Activated gamma-delta T cell treated with Interleukin-2 at 50 U/mL for 16 hours (primary cell): ENCODE measurements at places on chromosomes 12 and 14.

- DNase-seq: no peak
These were observed 68.3 kb upstream of the CPM start for GRCh38 chr12:69001251-69001650.

GRCh38 chr12:40469736-40470135 is 222.5 kb upstream of the CNTN1 start:
- no peak for DNase-seq

GRCh38 chr12:15679151-15679550 is 110.0 kb downstream of the EPS8 start:
- no peak for DNase-seq

GRCh38 chr12:57134949-57135348 is 6.7 kb downstream of the LRP1 start:
- DNase-seq: no peak

DNA sequence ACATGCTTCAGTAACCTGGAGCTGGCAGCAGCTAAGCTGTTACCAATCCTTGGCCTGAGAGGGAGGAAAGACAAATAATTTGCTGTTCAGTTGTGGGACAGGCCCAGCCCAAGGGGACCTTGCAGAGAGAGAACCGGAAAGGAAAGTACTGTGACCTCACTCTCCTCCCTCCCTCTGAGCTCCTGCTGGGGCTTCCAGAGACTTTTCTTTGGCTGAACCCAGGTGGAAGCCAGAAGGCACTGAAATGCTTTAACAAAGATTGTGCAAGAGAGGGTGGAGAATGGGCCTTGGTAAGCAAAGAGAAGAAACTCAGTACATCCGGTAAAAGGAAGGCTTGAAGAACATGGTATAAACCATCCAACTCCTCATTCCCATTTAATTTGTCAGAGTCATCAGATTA is 457.1 kb downstream of the GLT1D1 start:
- DNase-seq: no peak

DNA sequence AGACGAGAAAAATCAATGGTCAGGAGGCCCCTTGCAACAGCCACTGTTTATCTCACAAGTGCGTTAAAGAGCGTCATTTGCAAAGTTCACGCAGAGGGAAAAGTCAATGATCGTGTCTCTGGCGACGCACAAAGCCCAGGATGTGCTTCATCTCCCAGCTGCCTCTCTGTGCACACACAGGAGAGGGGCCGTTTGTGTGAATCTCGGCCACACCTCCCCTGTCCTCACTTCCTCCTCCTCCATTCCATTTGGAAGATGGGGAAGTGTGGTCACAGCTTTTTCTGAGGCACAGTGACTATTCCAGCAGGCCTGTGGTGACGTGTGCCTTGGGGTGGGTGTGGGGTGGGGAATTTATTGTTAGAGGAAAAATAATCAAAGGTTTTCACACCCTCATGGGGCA is 90.4 kb downstream of the RBM19 start:
- no peak for DNase-seq

- peak; percentile 95 for DNase-seq
These were observed 6.1 kb upstream of the FOXJ2 start for GRCh38 chr12:8026291-8026900.

DNA sequence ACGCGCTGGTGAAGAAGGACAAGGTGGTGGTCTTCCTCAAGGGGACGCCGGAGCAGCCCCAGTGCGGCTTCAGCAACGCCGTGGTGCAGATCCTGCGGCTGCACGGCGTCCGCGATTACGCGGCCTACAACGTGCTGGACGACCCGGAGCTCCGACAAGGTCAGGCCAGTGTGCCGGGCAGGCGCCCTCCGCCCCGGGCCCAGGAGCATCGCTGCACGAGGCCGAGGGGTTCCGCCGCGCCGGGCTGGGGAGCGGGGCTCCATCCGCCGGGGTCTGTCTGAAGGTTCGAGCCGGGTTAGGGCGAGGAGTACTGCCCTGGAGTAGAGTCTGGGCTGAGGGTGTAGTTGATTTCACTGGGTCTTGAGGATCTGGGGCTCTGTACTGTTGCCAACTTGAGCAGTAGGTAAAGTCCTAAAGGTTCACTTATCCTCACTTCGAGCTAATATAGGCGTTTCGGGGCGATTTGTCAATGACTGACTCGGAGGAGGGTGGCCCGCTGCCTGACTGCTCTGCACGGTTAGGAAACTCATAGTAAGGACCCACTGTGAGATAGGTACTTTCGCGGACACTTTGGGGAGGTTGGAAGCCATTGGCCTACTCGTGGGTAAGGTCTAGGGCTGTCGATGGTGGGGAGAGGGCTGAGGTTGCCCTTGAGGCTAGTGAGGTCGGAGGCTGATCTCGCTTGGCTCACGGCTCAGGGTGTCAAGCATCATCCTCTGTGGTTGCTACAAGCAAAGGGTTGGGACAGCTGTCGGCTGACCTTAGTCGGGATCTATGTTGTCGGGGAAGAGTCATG is 574 bp downstream of the GLRX5 start:
- no peak for DNase-seq

DNA sequence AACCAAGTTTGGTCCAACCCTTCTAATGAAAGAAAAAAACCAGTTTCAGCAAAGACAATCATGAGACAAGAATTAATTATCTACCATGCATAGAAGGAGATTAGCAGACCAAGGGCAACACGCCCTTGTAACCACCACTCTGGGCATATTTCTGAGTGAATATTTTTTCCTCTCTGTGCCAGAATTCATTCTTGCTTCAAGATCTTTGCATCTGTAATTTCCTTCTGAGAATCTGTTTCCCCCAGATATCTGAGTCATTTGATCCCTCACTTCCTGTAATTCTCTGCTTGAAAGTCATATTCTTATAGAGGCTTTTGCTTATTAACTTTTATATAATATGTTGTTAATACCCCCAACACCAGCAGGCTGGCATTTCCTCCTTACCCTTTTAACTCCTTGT is 243.7 kb downstream of the SLC16A7 start:
- no peak for DNase-seq

GRCh38 chr12:131047789-131048610 is 94.3 kb downstream of the ADGRD1 start:
- no peak for DNase-seq

DNA sequence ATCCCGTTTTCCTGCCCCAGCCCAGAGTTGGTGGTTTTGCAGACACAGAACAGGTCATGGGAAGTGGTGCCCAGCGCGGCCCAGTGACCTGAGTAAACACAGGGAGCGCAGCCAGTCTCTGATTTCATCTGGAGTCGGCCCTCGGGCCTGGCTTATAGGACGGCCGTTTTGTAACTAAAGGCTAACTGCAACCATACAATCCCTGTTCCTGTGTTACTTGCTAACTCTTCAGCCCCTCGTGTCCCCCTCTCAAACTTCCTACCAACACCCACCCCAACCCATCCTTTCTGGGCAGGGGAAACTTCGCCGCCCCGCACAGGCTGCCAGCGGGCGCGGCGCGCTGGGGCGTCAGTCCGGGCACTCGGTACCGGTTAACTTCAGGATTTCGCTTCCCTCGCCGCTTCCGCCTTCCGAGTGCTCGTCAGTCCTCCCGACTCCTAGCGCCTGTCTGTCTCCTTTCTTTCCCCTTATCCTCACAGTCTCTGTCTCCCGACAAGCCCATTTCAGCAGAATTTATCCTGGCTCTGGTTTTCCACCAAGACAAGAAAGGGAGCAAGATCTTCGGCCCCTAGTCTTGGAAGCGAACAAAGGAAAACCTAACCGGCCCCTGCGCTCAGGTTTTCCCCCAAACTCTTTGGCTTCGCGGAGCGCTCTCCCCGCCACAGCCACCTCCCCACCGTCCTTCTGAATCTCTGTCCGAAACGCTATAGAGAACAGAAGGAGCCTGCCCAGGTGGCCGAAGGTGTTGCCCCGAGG is 2.0 kb downstream of the SIX1 start:
- DNase-seq: no peak

GRCh38 chr14:74572726-74573301 is 39.2 kb downstream of the LTBP2 start:
- no peak for DNase-seq

DNA sequence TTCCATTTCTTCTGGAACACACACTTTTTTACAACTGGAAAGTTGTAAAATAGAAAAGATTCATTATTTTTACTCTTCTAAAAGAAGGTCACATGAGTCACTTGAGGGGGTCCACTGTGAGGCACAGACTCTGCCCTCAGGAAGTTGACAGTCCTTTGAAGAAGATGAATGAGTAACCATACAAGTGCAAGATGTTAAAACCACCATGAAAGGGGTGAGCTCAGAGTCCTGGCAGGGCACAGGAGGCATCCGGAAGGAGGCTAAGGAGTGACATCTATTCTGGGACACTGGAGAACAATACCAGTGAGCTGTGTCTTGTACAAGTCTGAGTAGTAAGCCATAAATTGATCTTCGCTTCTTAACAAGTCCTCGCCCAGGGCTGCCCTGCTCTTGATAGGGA is 126.0 kb upstream of the FRMD6 start:
- DNase-seq: no peak

DNA sequence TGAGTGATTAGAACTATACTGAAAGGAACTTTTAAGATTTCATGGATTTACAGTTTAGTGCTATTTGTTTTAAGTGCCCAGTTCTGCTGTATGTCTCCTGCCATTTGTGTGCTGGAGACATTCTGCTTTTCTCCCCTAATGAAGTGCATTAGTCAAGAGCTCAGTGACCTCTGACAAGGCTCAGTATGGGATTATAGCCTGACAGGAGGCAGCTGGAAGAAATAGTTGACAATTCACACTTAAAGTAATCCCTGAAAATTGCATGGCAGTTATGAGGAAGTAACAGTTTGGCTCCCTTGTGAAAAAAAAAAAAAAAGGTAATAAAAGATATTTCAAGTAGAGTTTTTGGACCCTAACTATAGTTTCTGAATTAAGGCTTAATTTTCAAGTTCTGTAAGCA is 70.3 kb downstream of the ALX1 start:
- DNase-seq: no peak

DNA sequence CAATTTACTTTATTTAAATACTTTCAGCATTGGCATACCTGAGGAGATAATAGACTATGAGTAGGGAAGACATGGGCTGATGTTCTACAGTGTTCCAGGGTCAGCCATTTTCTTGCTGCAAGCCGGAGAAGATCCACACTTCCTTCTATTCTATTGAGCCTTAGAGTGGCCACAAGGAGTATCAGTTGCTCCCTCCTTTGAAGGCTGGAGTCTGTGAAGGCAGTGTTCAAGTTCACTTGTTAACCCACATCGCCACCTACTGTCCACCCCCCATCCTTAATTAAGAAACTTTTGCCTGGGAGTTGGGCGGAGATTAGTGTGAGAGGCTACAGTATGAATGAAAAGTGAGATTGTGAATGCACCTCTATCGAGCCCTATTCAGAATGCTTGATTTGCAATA is 666.6 kb downstream of the NRXN3 start:
- DNase-seq: no peak

GRCh38 chr12:117640511-117640910 is 279.1 kb upstream of the NOS1 start:
- no peak for DNase-seq

DNA sequence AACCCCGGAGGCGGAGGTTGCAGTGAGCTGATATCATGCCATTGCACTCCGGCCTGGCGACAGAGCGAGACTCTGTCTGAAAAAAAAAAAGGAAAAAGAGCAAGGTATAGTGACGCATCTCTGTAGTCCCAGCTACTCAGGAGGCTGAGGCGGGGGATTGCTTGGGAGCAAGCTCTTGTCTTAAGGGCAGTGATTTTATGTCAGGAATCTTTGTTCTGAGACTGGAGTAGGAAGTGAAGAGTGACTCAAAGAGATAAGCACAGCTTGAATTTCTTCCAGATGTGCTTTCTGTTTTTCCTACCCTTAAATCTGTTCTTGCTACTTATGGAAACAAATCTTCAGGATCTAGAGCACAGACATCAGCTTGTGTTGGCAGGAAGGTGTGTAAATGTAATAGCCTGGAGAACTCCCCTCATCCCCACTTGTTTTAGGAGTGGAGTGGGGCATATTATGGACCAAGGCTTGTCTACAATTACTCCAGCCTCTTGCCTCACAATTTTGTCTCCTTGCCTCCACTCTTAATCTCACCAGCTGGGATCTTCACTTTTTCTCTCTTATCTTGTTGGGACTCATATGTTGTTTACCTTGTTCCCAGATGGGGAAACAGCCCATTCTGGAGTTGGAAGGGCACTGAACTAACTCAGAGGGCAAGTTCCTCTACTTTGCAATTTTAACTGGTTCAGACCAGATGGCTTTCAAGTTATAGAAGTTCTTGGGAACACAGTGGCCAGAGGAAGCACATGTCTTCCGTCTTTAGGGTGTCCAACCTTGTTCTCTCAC is 7.5 kb downstream of the TMED2 start:
- DNase-seq: no peak

- DNase-seq: no peak
These were observed 64.1 kb downstream of the ZNF641 start for GRCh38 chr12:48286665-48287064.

GRCh38 chr14:64966976-64967375 is 5.2 kb downstream of the RAB15 start:
- DNase-seq: no peak

DNA sequence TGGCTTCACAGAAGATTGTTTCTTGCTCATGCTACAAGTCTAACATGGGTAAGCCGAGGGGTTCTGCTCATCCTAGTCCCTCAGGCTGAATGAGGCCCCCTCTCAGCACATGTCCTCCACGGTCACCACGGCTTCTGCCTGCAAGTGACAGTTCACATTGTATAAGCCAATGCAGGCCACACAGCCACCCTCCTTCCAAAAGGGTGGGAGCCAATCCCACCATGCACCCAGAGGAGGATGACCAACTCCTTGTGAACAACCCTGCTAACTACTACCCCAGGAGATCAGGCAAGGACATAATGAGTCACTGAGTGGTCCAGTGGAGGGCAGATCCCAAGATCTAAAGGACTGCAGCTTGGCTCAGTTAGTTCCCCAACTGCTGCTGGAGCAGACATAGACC is 6.1 kb downstream of the SPRING1 start:
- no peak for DNase-seq

GRCh38 chr14:70622111-70622712 is 19.5 kb upstream of the TTC9 start:
- peak; percentile 56 for DNase-seq

GRCh38 chr14:25351269-25351668 is 301.3 kb upstream of the STXBP6 start:
- no peak for DNase-seq

- DNase-seq: no peak
These were observed 2.2 kb upstream of the NFKBIA start for GRCh38 chr14:35406506-35407305.

GRCh38 chr14:56805992-56806727 is 4.1 kb downstream of the OTX2 start:
- no peak for DNase-seq

GRCh38 chr12:99609455-99610181 is 37.9 kb upstream of the GARIN6 start:
- no peak for DNase-seq

- DNase-seq: no peak
These were observed 149.1 kb downstream of the KLHL28 start for GRCh38 chr14:44812672-44813071.

- DNase-seq: no peak
These were observed 11.2 kb upstream of the CD9 start for GRCh38 chr12:6189028-6189427.

GRCh38 chr14:61510736-61511557 is 184.4 kb upstream of the HIF1A start:
- DNase-seq: no peak

DNA sequence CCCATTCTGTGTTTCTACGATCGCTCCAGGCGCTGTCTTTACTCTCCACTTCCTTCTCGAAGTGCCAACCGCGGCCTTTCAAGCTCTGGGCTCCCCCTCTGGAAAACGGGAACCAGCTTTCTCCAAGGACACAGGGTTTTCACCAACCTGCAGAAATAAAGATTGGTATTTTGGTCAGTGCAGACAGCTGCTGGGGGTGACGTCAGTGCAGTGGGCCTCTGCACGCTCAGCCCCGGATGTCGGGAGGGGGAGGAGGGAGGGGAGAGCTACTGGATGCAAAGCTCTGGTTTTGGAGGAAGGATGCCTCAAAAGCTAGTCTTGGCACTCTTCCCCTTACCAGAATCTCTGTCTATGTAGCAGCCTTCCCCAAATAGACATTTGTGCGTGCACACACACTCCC is 19.9 kb downstream of the HRK start:
- peak; percentile 34 for DNase-seq
